NK-92 treated with Interleukin-12 subunit alpha and Interleukin-12 subunit beta, amount 100 ng/mL, for 24 hours (cell line): ENCODE measurements at places on chromosomes 7 and 10.

DNA sequence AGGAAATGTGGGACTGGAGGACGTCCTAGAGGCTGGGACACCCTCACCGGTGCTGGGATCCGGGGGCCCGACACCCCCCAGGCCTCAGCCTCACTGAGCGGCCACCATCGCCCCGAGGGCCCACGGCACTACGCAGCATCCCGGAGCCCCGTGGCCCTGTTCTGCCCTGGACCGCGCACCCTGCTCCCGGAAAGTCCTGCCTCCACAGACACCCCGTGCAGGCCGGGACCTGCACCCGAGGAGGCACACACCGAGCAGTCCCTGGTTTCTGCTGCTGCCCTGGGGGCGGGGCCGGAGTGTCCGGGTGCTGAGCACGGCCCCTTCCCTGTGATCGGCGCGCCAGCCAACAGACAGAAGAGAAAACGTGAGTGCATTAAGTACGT lies 18.1 kb upstream of the KNDC1 start:
- no peak for DNase-seq

GRCh38 chr7:138726288-138726687 lies 25.1 kb upstream of the SVOPL start:
- no peak for DNase-seq

- no peak for DNase-seq
Observed at GRCh38 chr10:30282221-30282620, 66.9 kb downstream of the MTPAP start.

DNA sequence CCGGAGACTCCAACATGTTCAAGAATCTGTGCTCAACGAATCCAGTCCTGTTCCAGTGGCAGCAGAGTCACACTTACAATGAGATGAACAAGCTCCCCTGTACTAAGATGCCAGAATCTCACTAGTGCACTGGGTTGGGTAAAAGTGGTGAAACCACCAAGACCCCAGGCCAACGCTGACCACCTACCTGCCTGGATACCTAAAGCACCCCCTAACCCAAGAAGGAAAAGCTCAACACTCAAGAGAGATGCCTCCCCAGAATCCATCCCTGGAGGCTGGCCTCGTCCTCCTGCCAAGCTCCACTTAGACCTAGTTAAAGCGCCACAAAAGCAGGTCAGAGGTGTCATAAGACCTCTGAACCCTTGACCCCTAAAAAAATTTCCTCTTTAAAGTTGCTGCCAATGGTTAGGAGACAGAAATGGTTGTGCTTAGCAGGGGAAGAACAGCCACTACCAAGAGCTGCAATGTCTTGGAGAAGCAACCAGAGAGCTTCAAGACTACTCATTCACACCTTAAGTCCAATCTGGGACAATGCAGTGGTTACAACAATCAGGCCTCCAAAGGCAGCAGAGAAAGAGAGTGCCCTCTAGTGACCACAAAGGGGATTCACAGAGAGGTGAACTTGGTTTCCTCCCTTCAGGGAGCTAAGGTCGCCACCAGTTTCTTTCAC lies 94.6 kb upstream of the MACROH2A2 start:
- peak; percentile 11 for DNase-seq

DNA sequence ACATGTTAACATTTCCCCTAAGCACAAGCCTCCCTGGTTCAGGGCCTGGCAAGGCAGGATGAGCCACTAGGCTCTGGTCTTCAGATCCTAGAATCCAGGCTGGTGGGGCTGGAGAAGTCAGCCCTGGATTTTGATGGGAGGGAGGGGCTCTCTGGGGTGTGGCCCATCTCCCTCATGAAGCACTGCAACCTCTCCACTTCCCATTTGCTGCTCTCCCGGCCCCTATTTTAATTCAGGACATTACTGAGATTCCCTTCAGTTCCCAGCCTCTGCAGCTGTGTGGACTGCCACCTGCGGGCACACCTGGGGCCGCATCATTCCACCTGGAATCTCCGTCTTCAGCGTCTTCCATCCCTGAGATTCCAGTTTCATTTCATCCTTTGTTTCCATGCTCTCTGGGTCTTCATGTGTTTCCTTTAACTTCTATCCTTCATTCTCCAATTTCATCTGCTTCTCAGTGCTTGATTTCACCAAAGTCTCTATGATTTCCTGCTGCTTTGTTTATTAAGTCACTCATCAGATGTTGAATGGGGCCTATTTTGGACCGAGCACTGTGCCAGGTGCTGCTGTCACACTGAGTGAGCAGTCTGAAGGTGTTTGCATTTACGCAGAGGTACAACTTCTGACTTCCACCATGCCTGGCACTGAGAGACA lies 253.6 kb downstream of the WDR37 start:
- no peak for DNase-seq

GRCh38 chr7:134037991-134038390 lies 89.1 kb upstream of the LRGUK start:
- no peak for DNase-seq
